ENCODE measurements at places on chromosomes 5 and 9.

DNA sequence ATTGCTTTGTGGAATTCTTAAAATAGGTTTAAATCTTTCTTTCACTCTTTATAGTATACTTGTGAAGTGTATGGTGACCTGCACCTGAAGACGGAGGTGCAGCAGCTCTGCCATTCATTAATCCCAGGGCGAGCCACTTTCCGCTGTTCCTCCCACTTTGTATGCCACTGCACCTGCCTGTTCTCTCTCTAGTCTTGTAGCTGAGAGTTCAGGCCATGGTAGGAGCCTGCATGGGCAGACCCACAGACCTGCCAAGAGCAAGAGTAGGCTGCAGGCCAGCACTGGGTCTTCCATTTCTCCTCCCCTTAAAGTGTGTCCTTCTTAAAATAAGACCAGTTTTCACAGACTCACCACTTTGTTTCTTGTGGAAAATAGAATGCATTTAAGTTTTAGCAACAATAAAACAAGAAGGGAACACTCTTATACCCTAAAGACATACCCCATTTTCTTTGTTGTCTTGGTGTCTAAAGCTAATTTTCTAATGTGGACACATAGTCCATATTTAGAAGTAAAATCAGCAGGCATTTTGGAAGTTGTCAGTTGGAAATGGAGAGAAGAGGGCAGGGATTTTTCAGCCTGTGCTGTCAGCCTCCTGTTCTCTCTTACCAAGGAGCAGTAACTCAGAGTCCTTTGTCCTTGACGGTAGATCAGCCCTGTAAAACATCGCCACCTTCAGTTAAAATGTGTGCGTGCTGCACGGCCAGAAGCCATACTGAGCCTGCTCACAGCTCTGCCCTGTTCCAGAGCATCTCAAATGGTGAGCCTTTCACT lies 103.2 kb downstream of the SNCAIP start:
- DNase-seq, result no peak
- H3K4me3 ChIP-seq, result no peak overlapping the region
- H3K36me3 ChIP-seq, result no peaks in the 10 kb centered on the region
- H3K27me3 ChIP-seq, result peaks cover 29% of the 10 kb centered on the region
- no peak overlapping the region for H3K27ac ChIP-seq

- H3K4me3 ChIP-seq, result no peak overlapping the region
- H3K27ac ChIP-seq, result peak overlapping the region; percentile 3
- no peaks in the 10 kb centered on the region for H3K4me1 ChIP-seq
- H3K27me3 ChIP-seq, result no peaks in the 10 kb centered on the region
- H3K36me3 ChIP-seq, result no peaks in the 10 kb centered on the region
- DNase-seq, result no peak
These were observed 94.4 kb downstream of the GLDC start for GRCh38 chr9:6551136-6551535.

DNA sequence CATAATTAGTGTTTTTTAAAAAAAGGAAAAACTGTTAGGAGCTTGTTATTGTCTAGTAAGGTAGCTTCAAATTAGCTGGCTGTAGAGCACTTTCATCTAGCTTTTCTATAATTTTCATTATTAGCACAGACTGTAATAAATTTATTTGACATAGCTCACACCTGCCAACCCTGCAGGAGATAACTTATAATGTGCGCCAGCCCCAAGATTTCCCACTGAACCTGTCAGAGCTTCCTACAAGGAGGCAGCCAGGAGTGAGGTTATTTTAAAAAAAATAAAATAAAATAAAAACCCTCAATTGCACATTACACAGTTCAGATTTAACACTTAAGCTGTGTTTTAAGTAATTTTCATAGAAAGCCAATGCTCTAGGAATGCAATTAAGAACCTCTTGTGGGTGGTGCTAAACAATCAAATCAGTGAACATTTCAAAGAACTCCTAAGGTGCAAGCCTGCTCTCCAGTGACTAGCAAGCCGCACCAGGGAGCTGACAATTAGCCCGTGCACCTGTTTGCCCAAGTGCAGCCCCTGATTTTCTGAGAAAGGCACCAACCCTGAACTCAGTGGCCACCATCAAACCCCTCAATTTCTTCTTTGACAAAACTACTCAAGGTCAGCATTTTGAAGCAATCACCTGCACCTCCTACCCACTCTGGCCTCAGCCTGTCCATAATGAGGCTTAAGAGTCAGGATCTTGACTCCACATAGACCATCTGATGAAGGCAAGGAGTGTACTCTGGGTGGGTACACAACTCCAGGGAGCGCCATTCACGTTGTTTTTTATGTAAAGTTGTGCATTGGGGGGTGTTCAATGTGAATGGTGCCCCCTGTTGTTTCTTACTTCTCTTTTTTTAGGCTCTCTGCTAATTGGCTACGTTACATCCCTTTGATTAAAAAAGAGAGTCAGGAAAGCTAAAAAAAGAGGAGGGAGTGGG lies 385.3 kb upstream of the WWC1 start:
- H3K4me1 ChIP-seq, result no peaks in the 10 kb centered on the region
- H3K27me3 ChIP-seq, result no peaks in the 10 kb centered on the region
- no peak for DNase-seq
- no peak overlapping the region for H3K27ac ChIP-seq
- H3K4me3 ChIP-seq, result no peak overlapping the region

DNA sequence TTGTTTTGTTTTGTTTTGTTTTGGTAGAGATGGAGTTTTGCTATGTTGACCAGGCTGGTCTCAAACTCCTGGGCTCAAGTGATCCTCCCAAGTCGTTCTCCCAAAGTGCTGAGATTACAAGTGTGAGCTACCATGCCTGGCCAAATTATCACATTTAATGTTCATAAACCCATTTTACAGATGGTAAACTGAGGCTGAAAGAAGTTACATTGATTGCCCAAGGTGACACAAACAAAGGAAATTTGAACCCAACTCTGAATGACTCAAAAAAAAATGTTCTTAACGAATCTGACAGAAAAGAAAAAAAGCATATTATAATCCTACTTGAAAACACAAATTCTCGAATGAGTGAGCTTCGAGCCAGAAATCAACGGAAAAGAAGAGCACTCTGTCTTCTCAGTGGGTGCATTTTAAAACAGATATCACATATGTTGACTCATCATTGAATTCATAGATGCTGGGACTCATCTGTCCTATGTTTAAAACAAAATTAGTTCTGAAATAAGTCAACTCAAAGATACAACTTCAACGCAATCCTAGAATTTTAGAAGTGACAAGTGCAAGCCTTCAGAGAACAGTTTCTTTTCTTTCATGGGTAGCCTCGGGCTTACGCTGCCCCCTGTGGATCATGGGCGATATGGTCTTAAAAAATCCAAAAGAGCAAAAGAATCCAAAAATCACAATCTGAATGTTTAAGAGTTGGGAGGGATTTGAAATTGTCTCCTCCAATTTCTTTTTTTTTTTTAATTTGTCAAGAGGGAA lies 28.4 kb downstream of the TIMD4 start:
- peak; percentile 59 for DNase-seq
- no peaks in the 10 kb centered on the region for H3K27me3 ChIP-seq
- H3K27ac ChIP-seq, result peak overlapping the region; percentile 79
- no peaks in the 10 kb centered on the region for H3K36me3 ChIP-seq
- no peak overlapping the region for H3K4me3 ChIP-seq

GRCh38 chr9:133693116-133693515 lies 45.0 kb downstream of the SARDH start:
- no peaks in the 10 kb centered on the region for H3K27me3 ChIP-seq
- H3K27ac ChIP-seq, result no peak overlapping the region
- H3K4me3 ChIP-seq, result no peak overlapping the region
- DNase-seq, result no peak
- peaks cover 13% of the 10 kb centered on the region for H3K4me1 ChIP-seq
- no peaks in the 10 kb centered on the region for H3K36me3 ChIP-seq

DNA sequence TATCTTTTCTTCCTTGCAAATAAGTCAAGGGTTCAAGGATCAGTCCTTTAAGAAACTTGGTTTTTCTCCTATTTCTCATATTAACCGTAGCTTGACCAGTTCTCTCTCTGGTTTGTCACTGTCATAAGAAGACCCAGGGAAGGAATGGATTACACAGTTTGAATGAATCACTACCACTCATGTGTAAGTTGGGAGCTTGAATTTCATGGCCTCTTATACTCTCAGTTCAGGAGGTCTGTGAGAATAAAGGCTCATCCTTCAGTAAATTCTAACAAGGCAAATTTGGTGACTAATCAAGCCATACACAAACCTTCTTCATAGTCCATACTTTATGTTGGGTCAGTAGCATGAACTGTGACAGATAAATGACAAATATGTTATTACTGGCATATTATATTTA lies 323.1 kb upstream of the ACTBL2 start:
- DNase-seq, result no peak
- no peaks in the 10 kb centered on the region for H3K4me1 ChIP-seq
- H3K4me3 ChIP-seq, result no peak overlapping the region
- H3K27me3 ChIP-seq, result peaks cover 19% of the 10 kb centered on the region

- no peaks in the 10 kb centered on the region for H3K4me1 ChIP-seq
- H3K27me3 ChIP-seq, result peaks cover 8% of the 10 kb centered on the region
- no peaks in the 10 kb centered on the region for H3K36me3 ChIP-seq
- no peak overlapping the region for H3K27ac ChIP-seq
These were observed 58.2 kb downstream of the NSUN2 start for GRCh38 chr5:6574537-6575245.

DNA sequence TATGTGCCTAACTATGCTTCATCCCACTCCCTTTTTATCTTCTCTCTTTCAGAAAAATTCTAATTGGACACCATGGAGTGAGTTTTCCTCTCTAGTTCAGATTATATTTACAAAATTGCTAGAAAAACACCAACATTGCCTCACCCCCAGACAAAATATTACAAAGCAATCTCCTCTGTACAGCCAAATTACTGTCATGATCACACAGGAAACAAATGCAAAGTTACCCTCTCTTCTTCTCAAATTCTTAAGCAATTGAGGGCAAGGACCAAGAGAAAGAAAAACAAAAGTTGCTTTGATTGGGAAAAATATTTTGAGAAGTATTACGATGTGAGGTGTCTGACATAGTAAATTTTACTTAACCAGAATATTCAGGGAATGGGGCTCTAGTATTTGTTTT lies 30.8 kb upstream of the ABCA1 start:
- H3K4me3 ChIP-seq, result no peak overlapping the region
- H3K27me3 ChIP-seq, result no peaks in the 10 kb centered on the region
- H3K4me1 ChIP-seq, result peaks cover 10% of the 10 kb centered on the region
- no peak overlapping the region for H3K27ac ChIP-seq
- H3K36me3 ChIP-seq, result no peaks in the 10 kb centered on the region

GRCh38 chr5:1538741-1539392 lies 15.1 kb upstream of the LPCAT1 start:
- peaks cover 29% of the 10 kb centered on the region for H3K4me1 ChIP-seq
- no peak for DNase-seq
- H3K27me3 ChIP-seq, result no peaks in the 10 kb centered on the region
- H3K36me3 ChIP-seq, result no peaks in the 10 kb centered on the region

DNA sequence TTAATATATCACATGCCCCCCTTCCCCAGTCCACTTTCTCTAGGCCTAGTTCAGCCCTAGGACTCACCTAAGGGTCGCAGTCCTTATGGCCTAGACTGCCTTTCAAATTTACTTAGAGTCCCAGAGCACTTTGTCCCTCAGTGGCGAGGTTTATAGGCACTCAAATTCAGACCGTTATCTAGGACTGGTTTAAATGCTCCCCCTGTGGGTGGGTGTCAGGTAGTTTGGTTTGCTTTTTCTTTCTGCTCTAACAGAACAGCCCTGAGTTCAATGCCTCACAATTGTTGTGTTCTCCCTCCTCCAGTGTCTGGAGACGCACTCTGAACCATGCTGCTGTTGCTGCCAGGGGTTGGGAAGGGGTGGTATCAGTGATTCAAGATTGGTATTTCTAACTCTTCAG lies 317.1 kb downstream of the MAT2B start:
- no peak overlapping the region for H3K27ac ChIP-seq
- no peaks in the 10 kb centered on the region for H3K36me3 ChIP-seq
- no peak overlapping the region for H3K4me3 ChIP-seq
- no peaks in the 10 kb centered on the region for H3K27me3 ChIP-seq
- H3K4me1 ChIP-seq, result no peaks in the 10 kb centered on the region

DNA sequence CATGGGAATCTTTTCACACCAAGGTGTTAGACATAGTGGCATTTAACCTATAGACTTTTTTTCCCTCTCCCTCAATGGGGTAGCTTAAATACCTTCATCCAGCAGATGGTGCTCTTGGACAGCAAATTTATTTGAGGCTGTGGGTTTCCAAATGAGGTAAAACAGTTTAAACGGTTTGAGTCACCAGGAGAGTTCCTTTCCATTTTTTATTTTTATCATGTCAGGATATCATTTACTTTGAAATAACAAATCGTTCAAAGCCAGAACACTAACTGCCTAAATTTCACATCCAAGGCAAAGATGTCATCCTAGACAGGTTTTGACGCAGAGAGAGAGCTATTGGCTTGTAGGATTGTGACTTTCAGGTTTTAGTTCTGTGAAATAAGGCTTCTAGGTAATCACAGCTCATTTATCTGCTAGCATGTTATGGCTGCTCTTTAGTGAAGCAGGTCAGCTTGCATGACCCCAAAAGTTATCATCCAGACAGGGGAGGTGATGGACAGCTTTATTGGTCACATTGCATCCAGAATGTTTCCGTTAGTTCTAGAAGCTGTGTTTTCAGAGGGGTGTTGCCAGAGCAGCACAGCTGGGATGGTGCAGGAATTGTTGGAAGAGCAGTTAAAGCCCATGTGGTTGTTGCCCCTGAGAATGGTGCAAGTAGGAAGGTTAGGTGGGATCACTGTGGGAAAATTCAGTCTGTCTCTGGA lies 69.8 kb downstream of the KDM4C start:
- peaks cover 18% of the 10 kb centered on the region for H3K36me3 ChIP-seq
- H3K4me1 ChIP-seq, result peaks cover 14% of the 10 kb centered on the region
- peak overlapping the region; percentile 66 for H3K27ac ChIP-seq
- DNase-seq, result no peak
- no peak overlapping the region for H3K4me3 ChIP-seq
- no peaks in the 10 kb centered on the region for H3K27me3 ChIP-seq

- no peaks in the 10 kb centered on the region for H3K4me1 ChIP-seq
- H3K27ac ChIP-seq, result no peak overlapping the region
- H3K27me3 ChIP-seq, result peaks cover 15% of the 10 kb centered on the region
- DNase-seq, result no peak
- H3K4me3 ChIP-seq, result no peak overlapping the region
- H3K36me3 ChIP-seq, result no peaks in the 10 kb centered on the region
These were observed 6.4 kb upstream of the CTSV start for GRCh38 chr9:97045300-97045699.

GRCh38 chr5:103847060-103847459 lies 284.5 kb upstream of the NUDT12 start:
- no peak overlapping the region for H3K4me3 ChIP-seq
- no peaks in the 10 kb centered on the region for H3K36me3 ChIP-seq
- no peaks in the 10 kb centered on the region for H3K4me1 ChIP-seq
- H3K27ac ChIP-seq, result no peak overlapping the region
- no peaks in the 10 kb centered on the region for H3K27me3 ChIP-seq

GRCh38 chr5:164885179-164885578 lies 1379.8 kb downstream of the MAT2B start:
- no peak overlapping the region for H3K4me3 ChIP-seq
- H3K27ac ChIP-seq, result no peak overlapping the region
- no peak for DNase-seq
- no peaks in the 10 kb centered on the region for H3K4me1 ChIP-seq

- no peak overlapping the region for H3K27ac ChIP-seq
- peaks cover 8% of the 10 kb centered on the region for H3K36me3 ChIP-seq
- peaks cover 7% of the 10 kb centered on the region for H3K27me3 ChIP-seq
- H3K4me3 ChIP-seq, result no peak overlapping the region
These were observed 24.7 kb upstream of the TNFSF8 start for GRCh38 chr9:114954956-114955582.
